Astrocyte of the hippocampus (primary cell): ENCODE measurements at places on chromosomes 12 and 14.

DNA sequence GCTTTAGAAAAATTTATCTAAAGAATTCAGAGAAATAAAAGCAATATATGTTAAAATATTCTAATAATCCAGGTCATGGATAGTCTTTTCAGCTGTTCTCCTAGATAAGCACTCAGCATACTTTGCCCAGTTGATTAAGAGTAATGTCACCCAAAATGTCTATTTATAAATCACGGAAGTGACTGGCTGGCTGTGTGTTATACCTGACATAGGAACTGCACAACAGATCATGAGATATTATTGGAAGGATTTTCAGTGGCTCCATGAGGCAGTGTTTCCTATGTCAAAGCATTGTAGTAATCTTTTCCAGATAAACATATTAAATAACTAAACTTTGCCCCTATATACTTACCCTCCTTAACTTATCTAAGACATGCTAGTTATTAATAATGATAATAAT is 128.8 kb downstream of the ITPR2 start:
- no peak for DNase-seq

DNA sequence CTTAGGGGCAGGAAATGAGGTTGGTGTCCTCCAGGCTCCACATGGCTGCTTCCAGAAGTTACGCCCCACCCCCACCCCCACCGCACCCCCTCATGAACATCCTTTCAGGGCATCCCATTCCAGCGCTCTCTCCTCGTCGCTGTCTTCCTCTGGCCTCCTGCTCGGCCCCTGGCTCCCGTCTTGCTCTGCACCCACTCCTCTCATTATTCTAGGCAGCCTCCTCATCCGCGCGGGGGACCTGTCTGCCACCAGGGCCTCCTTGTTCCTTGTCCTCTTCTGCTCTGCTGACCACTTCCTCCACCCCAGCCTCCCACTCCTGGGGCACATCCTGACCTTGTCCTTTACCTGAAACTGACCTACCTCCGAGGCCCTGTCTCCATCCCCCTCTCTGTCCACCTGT is 29.8 kb upstream of the PLEKHG6 start:
- no peak for DNase-seq

GRCh38 chr14:73757381-73757780 is 43.2 kb upstream of the PNMA1 start:
- DNase-seq = no peak

DNA sequence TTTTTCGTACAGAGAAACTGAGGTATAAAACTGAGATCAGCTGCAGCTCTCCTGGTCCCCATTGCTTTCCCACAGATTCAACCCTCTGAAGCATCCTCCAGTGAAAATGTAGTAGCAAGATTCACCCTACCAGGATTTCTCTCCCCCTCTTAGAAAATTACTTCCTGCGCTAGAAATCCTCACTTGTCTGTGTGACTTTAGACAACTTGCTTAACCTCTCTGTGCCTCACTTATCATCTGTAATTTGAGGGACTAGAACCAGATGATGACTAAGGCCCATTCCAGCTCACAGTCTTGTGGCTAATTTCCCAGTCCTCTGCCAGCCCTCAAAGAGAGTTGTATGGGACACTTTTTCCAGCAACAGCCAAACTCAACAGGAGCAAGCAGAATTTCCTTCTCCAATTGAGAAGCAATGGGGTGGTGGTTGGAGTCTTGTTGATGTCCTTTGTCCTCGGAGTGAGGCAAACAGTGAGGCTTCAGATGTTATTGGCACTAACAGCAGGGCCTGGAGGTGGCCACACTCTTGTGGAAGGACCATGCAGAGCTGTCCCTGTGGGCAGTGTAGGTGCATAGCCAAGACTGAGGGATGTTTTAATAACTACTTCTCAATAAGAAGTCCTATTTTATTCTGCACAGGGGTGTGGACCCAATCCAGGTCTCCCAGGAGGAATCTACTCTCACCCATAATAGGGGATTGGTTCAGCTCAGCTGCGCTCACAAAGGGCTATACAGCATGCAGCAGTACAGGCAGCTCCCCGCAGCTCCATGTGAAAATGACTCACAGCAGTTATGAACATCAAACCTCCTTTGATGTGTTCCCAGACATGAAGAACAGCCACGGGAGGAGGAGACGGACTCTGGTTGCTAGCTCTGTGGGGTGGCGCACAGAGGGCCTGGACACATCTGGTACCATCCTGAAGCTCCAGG is 200.1 kb downstream of the DAD1 start:
- peak; percentile 84 for DNase-seq

DNA sequence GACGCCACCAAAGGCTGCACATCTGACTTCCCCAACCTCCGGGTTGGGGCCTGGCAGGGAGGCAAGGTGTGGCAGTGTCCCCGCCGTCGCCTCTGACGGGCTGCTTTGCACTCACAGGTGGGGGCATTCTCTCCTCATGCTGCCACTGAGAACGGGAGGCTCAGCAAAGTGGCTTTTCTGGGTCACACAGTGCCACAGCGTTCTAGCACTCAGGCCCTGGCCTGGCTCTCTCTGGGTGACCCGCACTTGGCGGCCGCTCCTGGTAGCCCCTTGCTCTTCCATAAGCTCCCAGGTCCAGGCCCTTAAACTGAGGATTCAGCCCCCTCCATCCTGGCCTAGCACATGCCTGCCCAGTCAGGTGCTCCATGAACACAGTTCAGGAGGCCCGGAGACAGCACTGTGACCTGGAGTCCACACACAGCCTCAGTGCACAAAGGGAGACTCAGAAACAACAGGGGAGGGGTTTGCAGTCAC is 25.2 kb downstream of the SERPINA1 start:
- no peak for DNase-seq

- no peak for DNase-seq
These were observed 3.4 kb upstream of the CDH24 start for GRCh38 chr14:23060536-23061260.

DNA sequence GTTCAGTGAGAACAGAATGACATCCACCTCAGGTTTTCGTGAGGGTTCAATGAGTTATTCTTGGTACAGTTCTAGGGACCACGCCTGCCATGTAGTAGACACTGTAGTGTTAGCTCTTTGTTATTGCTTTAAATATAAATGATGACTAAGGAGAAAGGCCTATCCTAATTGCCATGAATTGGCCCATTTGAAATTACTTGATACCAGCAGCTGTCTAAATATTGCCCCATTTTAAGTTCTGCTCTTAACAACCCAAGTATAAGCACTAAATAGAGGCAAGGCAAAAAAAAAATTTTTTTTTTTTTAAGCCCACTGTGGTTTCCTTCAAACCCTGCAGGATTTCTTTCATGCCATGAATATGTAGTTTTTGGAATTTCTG is 84.5 kb downstream of the BORCS5 start:
- DNase-seq = no peak

DNA sequence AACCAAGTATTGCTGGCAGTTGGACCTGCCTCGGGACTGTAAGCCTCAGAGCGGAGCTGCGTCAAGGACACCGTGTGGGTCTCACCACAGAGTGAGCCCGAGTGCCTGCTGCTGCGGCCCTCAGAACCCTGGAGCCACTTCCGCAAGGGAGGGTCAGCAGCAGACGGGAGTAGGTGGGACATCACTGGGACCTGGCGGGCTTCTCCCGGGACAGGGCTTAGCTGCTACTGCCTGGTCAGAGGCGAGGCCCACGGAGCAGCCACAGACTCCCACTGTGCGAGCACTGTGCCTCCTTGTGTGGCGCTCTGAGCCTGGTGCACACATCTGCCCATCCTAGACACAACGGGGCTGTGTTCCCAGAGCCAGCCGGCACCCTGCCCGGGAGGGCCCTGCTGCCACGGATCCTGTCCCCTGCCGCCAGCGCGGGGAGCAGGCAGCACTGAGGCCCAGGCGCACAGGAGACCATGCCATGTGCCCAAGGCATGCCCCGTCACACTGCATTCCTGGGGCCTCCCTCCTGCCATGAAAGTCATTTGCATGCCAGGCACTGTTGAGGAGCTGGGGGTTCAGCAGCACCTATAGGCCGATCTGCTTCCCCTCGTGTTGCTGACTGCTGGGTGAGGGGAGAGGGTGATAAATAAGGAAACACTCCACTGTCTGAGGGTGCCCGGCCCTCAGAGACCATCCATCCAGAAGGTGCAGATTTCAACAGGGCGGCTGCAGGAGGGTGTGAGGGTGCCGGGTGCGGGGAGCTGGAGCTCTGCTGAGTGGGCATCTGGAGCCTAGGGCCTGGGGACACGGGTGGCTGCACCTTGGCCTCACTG is 10.0 kb downstream of the HIP1R start:
- DNase-seq = no peak

DNA sequence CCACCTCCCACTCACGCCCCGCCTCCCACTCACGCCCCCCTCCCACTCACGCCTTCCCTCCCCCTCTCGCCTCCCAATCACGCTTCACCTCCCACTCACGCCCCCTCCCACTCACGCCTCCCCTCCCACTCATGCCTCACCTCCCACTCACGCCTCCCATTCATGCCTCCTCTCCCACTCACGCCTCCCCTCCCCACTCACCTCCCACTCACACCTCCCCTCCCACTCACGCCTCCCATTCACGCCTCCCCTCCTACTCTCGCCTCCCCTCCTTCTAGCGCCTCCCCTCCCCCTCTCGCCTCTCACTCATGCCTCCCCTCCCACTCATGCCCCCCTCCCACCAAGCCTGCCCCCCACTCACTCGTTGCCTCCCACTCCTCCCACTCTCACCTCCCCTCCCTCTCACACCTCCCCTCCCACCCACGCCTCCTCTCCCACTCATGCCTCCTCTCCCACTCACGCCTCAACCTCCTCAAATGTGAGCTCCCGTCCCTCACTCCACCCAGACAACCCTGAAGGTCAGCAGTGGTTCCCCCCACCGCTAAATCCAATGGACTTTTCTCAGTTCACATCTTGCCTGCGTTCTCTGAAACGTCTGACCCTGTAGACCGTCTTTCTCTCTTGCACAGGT is 39.8 kb downstream of the TMEM63C start:
- no peak for DNase-seq

DNA sequence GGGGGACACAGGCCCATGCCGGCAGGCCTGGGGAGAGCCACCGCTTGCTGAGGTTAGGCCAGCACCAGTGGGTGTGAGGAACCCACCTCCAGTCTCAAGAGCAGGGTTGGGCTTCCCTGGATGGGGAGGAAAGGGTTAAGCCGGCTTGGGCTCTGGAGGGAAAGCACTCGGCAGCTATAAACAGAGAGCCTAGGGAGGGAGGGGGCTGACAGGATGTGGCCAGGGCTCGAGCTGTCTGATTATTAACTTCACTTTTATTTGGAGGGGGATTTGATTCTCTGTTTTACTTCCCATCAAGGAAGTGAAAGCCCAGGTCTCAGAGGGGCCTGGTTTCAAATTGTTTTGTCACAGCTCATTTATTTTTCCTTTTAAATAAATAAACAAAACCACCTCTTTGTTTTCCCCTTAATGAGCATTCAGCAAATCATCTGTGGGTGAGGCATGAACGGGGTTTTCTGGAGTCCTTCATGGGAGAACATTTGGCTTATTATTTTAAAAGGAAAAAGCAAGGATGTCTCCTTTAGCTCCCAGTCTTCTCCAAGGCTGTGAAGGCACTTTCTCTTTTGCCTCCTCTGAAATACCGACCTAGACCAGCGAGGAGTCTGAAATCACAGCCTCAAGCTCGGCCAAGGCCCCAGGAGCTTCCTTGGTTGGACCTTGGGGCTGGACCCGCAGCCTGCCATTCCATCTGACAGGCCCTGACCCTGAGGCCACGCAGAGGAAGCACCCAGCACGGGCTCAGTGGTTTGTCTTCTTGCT is 21.9 kb upstream of the ZFP36L1 start:
- DNase-seq = peak; percentile 71

- peak; percentile 37 for DNase-seq
These were observed 85.8 kb downstream of the EXOC5 start for GRCh38 chr14:57182760-57183503.

GRCh38 chr12:71393625-71394024 is 46.0 kb upstream of the LGR5 start:
- no peak for DNase-seq

DNA sequence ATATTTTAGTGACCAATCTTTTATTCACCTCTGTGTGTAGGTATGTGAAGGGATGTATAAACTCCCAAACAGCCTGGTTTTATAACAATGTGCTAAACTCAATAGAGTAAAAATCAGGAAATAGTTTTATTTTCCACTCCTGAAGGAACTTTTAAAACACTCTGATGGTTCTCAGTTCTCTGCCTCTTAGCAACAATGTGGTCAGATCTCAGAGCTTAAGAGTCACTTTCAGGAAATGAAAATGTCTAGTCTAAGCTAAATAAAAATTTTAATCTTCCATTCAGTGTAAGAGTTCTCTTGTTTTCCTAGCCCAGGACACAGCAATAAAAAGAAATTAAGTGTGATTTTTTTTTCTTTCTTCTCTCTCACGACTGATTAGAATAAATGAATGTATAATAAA is 718.0 kb downstream of the C12orf50 start:
- DNase-seq = no peak

GRCh38 chr14:57609192-57610075 is 115.8 kb upstream of the CCDC198 start:
- DNase-seq = no peak

DNA sequence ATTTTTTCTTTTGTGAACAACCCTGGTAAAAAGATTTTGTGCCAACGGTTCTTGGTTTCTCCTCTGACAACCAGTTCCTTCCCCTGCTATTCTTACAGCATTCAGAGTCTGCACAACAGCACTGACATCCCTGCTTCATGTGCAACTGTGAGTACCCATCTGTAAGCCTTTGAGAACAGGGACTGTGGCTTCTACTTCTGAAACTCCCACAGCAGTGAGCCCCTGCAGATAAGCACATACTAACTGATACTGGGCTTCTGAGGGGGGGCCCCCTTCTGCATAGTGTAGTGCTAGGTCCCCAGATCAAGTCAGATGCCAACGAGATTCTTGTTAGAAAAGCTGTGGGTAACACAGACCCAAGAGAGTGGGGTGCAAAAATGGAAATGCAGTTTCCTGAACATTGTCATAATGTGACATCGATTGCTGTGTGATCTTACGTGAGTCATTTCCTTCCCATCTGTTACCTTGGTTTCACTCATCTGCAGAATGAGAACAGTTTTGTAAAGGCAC is 11.1 kb upstream of the NINJ2 start:
- no peak for DNase-seq

- no peak for DNase-seq
These were observed 7.5 kb upstream of the BAZ2A start for GRCh38 chr12:56637621-56638020.

DNA sequence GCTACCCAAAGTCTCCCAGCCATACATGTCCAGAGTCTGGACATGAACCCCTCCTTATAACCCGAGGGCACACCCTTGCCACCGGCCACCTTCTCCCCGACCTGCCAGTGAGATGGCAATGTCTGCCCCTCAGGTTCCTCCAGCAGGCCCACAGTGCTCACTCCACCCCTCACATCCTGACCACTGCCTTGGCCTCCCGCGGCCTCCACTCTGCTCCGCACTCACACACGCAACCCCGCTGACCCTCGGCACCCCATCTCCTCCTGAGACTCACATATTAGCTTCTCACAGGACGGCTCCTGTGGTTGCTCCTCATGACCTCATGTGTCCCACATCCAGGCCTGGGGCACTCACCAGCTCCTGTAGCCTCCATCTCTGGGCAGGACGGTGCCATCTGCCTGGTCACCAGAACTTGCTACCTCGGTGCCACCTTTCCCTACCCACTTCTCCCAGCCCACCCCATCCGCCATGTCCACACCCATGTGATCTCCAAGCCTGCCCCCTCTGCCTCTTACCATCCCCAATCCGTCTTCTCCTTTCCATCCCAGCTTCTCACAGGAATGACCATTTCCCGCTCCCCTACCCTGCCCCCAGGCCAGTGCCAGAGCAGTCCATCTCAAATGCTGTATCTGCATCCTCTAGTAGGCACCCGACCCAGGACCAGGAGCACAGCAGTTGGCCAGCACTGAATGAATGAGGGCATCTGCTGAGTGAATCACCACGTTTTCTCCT is 198.6 kb upstream of the DIO3 start:
- DNase-seq = no peak

- DNase-seq = no peak
These were observed 1.1 kb upstream of the RIOX1 start for GRCh38 chr14:73489481-73490175.

- no peak for DNase-seq
These were observed 301.4 kb upstream of the NOS1 start for GRCh38 chr12:117662620-117663395.
